ENCODE measurements at places on chromosomes 5 and 9. TPM values are rescaled to one million over a fixed set of nuclear protein-coding genes. Genes with fewer than 3 reads are reported as not detected.

The ZNF300 gene
- 1.9 TPM for total RNA-seq

The SLC38A9 gene
- total RNA-seq: 23.2 TPM

The TRPM3 gene
- total RNA-seq: not detected

The GFM2 gene
- total RNA-seq: 19.1 TPM

The BHMT gene
- not detected for total RNA-seq

The JMY gene
- total RNA-seq: 3.1 TPM

The PKD2L2 gene
- not detected for total RNA-seq

The RFK gene
- total RNA-seq: 29.0 TPM

The ZNF462 gene
- total RNA-seq: 3.6 TPM

The AIF1L gene
- total RNA-seq: 2.0 TPM

The WNT8A gene
- not detected for total RNA-seq

The FAM163B gene
- not detected for total RNA-seq

The GLRA1 gene
- not detected for total RNA-seq

The DAB2 gene
- 7.0 TPM for total RNA-seq

The MYOT gene
- total RNA-seq: 0.13 TPM

The C5orf52 gene
- not detected for total RNA-seq

The CBY3 gene
- total RNA-seq: not detected

The MYMK gene
- not detected for total RNA-seq

The FOXD4L6 gene
- total RNA-seq: 0.06 TPM

The DDX31 gene
- total RNA-seq: 23.4 TPM

The TMC1 gene
- 0.02 TPM for total RNA-seq

The FAM114A2 gene
- 9.5 TPM for total RNA-seq

The KCTD16 gene
- total RNA-seq: 0.01 TPM

The OR13C9 gene
- not detected for total RNA-seq

The DIPK1B gene
- 6.1 TPM for total RNA-seq

Measured in A549 treated with AZD2906 at 1 μM for 4 hours (cell line).